ENCODE measurements at places on chromosomes 4 and X.

DNA sequence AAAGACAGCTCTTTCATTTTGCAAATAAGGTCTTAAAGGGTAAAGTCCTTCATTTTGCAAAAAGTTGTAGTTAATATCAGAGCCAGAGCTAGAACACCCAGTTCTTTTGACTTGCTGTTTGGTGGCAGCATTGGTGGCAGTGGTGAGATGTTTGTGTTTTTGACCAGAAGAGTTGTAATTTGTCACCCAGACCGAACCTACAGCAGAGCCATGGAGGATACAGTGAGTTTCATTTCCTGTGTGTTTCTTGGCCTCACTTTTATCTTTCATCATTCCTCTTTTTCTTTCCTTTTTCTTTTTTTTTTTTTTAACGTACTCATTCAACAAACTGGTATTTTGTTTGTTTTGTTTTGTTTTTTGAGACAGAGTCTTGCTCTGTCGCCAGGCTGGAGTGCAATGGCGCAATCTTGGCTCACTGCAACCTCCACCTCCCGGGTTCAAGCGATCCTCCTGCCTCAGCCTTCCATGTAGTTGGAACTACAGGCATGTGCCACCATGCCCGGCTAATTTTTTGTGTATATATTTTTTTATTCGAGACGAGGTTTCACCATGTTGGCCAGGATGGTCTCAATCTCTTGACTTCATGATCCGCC is 116.4 kb downstream of the AFF1 start:
- no peak for DNase-seq

GRCh38 chrX:17160975-17161374 is 214.0 kb upstream of the NHS start:
- DNase-seq = no peak

DNA sequence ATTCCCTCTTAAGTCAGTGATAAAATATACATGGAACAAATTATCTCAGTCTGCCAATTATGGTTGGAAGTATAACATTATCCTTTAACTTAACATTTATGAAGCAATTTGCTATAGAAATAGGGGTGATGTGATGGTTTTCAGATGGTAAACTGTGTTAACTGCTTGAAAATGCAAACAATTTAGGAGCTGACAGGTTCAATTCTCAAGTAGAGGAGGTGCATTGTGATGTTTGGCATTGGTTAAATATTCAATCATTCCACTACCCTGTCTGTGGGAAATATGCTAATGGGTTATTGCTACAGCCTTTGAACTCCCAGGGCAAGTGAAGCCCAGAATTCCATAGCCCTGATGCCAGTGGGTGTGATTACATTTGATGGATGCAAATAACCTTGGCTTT is 243.4 kb upstream of the GK2 start:
- DNase-seq = no peak

- no peak for DNase-seq
Observed at GRCh38 chrX:151458824-151459223, 61.8 kb downstream of the VMA21 start.

- no peak for DNase-seq
Observed at GRCh38 chrX:132088864-132089263, 39.0 kb downstream of the FRMD7 start.
